NCI-H1436 (cell line): ENCODE measurements at places on chromosomes 6 and 20.

- no peak for DNase-seq
Observed at GRCh38 chr6:71929047-71929446, 42.7 kb downstream of the RIMS1 start.

GRCh38 chr20:45313943-45314342, 5.8 kb upstream of the MATN4 start:
- DNase-seq: no peak

- DNase-seq: no peak
Observed at GRCh38 chr6:128558021-128558420, 37.6 kb upstream of the PTPRK start.

GRCh38 chr20:58382096-58382495, 6.9 kb upstream of the VAPB start:
- no peak for DNase-seq

DNA sequence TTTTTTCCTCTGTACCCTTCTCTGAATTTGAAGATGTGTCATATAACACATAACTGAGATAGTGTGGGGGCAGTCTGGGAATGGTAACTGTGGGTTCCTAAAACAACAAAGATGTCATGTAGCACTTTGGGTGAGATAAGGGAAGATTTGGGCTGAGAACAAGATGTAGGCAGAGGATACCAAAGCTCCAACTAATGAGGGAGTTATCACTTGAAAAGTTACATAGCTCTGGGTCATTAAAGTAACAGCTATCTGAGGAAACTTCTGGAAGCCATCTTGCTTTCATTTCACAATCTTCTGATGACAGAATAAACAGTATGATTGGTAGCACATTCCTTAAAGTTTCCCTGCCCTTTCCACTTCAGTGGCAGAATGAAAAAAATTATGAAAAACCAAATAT, 255.4 kb downstream of the TBX18 start:
- no peak for DNase-seq

DNA sequence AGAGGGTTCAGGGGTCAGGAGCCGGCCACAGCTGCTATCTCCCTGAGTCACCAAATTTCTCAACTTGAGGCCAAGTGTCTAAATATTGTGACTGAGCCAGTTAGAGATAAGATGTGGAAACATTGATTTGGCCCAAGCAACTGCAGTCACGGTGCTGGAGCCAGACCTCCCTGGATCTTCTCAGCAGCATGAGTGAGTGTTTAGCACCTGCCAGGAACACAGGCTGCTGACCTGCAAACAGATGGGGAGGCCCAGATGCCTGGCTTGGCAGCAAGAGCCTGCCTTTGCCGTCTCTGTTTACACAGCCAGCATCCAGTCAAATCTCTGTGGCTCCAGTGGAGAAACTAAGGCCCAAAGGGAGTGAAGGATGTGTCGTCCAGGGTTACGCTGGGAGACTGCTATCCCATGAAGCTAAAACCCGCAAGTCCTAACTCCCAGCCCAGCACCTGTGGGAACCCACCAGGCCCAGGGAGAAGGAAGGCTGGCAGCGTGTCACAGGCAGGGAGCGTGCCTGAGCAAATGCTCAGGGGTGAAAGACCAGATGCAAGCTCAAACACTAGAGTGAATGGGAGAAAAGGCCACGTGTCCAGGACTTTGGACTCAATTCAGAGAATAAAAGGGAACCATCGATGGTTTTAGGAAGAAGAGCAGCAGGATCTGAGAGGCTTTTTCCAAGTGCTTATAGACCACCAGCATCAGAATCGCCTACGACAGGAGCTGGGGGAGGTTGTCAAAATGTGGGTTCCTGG, 15.9 kb upstream of the PTGIS start:
- DNase-seq: no peak
